NCI-H2107 (cell line): ENCODE measurements at places on chromosomes 12 and 14.

DNA sequence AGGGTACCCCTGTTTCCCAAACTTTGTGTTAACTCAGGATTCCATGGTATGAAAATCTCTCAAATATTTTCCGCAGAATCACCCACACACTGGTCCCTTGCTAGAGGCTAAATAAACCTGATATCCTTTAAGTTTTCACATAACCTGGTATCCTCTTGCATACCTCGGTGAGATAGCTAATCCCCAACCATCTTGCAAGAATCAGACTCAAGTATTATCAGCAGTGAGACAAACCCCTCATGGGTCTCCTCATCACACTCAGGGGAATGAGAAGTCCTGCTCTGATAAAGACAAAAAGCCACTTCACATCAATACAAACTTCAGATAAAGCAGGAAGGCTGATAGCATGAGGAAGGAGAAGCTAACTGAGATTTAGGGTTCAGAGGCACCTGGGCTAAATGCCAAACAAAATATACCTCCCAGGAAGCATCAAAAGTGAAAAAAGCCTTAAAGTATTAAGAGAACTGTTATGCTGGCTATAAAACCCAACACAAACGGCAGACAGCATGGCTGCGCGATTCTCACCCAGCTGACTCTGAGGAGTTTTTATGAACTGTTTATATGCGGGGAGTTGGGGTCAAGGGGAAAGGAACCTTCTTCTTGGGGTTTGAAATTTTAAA is 96.5 kb downstream of the FOXN3 start:
- DNase-seq: no peak

GRCh38 chr12:11539156-11539555 is 110.3 kb upstream of the ETV6 start:
- no peak for DNase-seq

DNA sequence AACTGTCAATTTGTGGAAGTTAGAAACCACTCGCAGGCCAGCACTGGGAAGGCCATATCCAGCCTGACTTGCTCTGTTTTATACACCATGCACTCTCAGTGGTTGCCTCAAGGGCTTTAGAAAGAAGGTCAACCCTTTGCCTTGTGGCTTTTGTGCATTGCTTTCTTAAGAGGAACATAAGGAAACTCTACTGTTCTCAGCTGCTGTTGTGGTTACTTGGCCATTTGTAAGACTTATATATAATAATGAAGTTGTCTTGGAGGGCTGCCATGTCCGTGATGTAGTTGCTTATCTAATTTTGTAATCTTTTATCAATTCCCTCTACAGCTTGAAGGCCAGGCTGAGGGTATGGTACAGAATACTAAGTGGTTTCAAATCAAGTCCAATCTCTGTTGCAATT is 637.8 kb downstream of the DIO2 start:
- no peak for DNase-seq

GRCh38 chr14:104966261-104966865 is 11.8 kb downstream of the AHNAK2 start:
- DNase-seq: no peak

GRCh38 chr14:76699209-76699938 is 61.9 kb upstream of the VASH1 start:
- no peak for DNase-seq

DNA sequence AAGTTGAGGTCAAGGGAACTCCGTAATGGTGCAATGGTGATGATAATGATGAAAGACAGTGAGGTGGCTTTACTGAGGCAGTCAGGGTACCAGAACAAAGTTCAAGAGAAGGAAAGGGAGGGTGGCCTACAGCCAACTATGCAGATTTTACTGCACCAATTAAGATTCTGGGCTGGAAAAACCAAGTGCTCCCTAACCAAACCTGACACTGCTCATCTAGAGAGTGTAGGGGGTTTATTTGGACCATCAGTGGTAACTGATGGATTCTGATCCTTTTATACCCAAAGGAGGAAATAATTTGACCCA is 387 bp downstream of the LRRC9 start:
- DNase-seq: no peak

DNA sequence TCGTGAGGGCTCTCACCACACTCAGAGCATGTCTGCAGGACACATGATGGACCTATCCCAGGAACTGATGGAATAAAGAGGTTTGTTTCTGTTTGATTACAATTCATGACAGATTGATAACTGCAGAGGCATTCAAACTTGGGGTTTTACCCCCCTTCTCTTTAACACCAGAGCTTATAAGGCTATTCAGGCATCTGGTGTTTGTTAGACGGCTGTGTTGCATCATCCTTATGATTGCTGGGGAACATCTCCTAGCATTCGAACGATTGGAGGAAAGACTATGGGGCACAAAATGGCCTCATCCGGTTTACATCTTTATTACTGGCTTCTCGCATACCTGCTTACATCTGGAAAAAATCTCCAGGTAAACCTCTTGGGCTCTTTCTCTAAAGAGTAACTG is 191.8 kb downstream of the MSRB3 start:
- DNase-seq: no peak

DNA sequence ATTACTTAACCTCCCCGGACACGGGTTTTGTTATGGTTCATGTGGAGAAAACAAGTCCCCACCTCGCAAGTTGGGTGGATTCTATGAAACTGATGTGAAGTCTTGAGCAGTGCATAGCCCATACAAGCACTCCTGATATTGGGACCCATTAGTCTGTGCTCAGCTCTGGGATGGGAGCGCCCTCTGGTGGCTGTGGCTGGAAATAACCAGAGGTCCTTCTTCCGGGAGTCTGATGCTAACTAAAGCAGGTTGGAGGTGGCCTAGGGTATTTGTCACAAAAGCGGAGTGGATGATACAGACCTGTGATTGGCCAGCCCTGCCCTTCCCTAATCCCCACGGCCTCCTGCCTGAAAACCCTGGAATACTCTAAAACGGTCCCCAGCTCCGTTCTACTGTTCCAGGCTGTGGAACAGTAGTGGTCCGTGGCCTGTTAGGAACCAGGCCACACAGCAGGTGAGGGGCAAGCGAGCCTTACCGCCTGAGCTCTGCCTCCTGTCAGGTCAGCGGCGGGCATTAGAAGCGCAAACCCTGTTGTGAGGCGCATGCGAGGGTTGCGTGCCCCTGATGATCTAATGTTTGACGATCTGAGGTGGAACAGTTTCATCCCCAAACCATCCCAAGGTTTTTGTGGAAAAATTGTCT is 6.4 kb downstream of the SLC48A1 start:
- DNase-seq: peak; percentile 84

- DNase-seq: no peak
Measured at GRCh38 chr12:52258335-52258901, 16.0 kb upstream of the KRT86 start.

DNA sequence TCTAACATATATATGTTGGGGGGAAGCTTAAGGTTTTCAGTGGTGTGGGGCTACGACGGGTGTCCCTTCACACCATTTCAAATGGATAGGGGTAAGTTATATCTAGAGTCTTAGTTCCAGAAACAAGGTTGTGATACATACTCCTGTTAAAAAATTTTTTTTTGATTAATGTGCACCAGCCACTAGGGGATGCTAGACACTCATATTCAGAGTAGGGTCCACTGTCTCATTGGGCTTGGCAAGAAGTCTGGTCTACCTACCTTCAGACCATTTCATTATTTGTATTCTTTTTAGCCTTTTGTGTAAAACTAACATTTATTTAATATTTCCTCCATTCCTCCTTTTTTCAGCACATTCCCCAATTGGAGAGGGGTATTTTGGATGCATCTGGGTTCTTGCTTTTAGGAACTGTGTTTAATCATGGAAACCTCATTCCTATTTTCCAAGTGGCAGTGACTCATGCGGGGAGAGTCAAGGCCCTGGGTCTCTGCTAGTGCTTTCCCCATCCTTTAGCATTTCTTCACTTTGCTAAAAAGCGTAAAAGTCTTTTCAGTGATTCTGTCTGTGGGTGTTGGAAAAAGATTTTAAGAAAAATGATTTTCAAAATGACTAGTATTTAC is 33.4 kb downstream of the ANO4 start:
- no peak for DNase-seq

DNA sequence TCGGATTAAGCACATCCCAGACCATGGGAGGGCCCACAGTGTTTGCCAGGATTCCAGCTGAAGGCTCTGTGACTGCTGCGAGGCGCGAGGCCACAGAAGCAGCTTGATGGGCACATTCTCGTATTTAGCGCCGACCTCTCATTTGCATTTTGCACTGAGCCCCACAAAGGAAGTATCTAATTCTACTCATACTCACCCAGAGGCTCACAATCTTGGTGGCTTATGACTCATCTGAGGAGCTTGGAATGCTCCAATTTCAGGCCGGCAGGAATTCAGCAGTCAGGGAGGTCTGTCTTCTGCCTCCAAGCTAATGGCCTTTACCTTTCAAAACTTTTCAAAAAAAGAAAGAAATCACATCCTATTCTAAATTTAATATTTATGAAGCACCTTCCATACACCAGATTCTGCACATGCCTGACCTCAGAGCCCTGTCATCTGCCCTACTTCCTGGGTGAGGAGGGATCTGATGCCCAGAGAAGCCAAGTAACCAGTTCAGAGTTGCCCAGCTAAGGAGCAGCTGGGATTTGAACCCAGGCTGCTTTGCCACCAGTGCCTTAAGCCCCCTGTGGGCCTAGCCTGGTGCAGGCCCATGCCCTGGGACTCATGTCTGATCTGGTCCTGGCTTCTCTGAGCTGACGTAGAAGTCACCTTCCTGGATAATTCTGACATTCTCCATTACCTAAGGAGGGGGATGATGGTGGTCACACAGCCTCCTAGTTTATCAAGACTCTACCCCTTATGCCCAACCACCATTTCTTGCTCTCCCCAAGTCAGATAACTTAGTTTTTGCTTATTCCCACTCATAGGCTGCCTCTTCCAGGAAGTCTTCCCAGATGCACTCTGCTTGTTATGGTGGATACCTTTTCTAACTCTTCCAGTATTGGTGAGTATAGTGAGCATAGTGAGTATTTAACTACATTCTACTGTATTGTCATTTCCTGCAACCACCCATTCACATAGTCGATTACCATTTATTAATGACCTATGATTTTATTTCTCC is 198.9 kb downstream of the RBM19 start:
- no peak for DNase-seq

- DNase-seq: no peak
Measured at GRCh38 chr12:39605996-39606395, 13.6 kb downstream of the ABCD2 start.

- DNase-seq: no peak
Measured at GRCh38 chr12:11958221-11959091, 112.3 kb upstream of the BCL2L14 start.

DNA sequence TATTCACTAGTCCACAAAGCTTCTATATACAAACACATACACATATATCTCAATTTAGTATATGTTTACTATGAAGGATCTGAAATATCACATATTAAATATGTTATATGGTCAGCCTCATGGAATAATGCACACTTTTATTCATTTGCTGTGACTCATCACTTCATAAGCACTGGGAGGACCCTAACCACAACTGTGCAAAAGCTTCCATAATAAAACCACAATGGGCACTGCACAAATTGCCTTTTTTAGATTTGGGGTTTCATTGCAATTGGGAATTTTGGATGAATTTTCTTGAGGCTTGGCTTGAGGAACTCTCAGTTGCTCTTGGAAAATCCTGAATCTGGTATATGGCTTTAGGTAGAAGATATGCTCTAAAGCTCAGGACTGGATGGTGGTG is 399.4 kb downstream of the C12orf75 start:
- no peak for DNase-seq

DNA sequence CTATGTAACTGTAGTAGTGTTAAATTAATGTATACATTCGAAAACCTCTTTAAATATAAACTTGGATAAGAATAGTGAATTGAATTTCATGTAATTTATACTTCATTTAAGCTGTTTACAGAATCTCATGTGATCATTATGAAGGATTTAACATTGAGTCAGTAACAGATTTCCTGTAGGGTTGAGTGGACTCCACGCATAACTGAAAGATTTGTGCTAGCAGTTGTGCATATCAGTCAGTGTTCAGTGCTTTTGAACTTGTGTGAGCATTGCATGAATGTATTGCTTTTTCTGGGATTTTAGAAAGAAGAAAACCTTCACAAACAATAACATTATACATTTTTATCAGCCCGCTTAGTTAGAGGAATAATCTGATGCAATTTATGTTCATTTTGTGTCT is 1435.3 kb downstream of the LRFN5 start:
- DNase-seq: no peak

- no peak for DNase-seq
Measured at GRCh38 chr14:35122696-35123387, 490 bp downstream of the PRORP start.

DNA sequence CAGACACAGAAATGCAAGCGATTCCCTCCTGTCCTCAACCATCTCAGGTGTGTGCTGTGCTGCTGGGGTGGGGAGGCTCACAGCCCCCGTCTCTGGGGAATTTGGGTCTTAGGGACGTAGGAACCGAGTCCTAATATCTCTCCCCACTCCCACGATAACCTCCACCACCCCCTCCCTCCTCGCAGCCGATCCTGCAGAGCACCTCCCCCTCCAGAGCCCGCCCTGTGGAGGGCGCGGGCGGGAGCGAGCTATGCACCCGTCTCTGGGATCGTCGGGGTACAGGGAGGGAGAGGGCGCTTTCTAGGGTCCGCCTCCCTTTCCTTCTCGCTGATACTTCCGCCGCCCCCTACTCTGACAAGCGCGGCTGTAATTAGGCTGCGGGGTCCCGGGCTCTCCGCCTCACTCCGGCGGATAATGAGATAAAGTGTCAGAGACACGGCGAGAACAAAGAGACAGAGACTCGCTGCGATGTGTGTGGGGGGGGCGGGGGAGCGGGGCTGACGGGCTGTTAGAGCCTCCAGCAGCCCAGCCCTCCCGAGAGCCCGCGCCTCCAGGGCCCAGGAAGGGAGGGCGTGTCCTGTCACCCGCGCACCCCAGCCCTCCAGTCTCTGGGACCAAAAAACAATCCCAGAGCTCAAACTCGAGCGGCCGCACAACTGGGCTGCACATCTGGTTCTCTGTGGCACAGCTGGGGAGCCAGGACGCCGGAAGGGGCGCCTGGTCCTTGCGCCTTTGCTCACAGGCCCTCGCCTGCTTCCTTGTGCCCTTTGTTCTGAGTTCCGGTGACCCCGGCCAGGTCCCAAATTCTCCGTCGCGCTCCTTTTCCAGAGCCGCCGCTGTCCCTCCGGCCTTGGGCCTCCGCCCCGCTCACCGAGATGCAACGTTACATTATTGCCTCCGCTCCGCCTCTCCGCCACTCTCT is 8.7 kb downstream of the SHMT2 start:
- peak; percentile 41 for DNase-seq

DNA sequence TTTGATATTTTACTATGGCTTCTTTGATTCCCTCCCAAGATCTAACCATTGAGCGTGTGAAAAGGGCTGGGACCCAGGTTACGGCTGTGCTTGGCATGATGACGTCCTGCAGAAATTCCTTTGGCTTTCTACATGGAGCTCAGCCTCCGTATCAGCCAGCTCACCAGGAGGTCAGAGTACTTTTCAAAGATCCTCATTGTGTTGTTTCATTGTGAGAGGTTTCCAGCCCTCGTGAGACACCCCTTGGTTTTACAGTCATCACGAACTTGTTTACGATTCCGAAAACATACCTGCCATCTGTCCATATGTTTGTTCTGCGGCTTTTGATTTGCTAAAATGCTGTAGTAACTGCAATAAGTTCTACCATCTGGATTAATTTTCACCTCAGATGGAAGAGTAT is 453.1 kb downstream of the TMEM121 start:
- peak; percentile 63 for DNase-seq
